OCI-LY7 (cell line): ENCODE measurements at places on chromosomes 7 and 10. TPM values are rescaled to one million over a fixed set of nuclear protein-coding genes. Genes with fewer than 3 reads are reported as not detected.
A peak's percentile ranks its signal among the peaks of the same experiment; 100 is the strongest.

DNA sequence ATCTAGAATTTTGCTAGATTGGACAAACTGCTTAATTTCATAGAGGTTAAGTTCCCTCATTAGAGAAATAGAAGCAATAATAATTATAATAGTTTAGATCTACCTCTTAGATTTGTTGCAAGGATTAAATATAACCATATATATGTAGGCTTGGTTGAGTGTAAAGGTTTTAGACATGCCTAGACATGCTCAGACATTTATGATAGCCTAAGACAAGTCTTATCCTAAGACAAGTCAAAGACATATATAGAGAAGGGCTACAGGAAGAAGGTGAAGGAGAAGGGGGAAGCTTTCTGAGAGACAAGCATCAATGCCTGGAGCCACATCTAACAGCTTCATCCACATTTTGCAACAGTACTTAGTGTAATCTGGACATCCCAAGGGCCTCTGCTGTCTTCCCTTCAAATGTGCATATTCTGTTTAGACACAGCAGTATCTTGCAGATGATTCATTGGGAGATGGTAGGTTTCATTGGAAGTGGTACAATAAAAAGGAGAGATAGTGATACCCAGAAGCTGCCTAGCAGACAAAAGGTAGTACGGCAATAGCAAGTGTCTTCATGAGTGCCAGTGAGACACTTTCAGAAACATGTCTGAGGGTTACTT, 146.5 kb downstream of the HGF start:
- no peak for DNase-seq

DNA sequence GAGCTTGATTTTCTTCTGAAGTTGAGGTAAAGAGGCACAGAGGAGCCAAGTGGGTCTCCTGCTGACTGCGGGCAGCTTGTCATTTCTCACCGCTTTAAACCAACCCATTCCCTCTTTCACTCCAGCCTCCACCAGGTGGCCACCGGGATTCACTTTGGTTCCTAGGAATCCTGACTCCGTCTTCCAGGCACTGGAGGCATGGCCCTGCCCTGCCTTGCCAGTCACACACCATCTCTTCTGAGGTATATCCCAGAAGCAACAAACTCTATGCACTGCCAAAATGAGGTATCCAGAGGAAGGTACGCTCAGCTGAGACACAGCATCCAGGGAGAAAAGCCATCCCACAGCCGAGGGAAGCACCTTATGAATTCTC, 280.8 kb downstream of the TNS3 start:
- DNase-seq: no peak

DNA sequence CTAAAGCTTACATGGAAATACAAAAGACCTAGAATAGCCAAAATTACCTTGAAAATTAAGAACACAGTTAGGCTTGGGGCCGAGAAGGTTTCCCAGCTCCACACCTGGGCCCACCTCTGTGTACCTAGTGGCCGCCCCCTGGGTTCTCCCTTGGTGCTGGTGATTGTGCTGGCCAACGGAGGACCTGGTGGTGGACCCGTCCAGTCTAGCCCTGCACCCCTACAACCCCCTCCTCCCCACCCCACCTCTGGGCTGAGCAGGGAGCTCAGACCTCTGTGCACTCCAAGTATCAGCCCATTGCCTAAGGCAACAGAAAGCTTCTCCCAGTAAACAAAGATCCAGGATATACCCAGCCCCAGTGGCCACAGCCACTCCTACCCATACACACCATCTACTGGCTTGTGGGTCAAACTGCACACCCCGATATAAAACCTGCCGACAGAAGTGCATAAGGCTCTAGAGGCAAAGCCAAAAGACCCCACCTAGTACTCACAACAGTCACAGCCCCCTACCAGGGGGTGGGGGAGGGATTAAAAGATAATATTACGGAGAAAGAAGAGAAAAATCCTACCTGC, 105.0 kb upstream of the DIP2C start:
- DNase-seq: no peak

DNA sequence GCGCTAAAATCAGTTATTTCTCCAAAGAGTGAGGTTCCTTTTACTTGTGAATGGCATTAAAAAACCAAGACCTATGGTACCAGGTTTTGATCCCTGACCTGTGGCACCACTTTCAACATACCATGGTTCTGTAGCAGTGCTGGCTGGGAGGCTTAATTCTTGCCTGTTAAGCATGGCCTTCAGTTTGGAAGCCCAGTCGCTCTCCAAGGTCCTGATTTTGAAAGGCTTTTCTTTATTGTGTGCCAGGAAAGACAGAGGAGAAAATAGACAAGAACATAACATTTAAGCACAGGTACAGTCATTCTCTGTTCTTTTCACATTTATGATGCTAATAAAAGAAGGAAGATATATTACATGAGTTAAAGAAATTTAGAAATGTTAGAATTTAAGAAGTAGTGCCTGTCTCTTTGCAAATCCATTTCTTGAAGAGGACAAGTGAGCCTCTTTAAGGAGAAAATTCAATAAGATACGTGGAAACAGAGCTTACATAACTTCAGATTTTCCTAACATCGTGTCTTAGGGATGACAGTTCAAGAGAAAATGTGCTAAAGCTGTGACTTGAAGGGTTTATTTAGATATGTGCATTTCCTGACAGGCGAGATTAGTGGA, 357.6 kb downstream of the DPP6 start:
- DNase-seq: peak; percentile 15

GRCh38 chr7:76267107-76267893, 35.2 kb upstream of the HSPB1 start:
- DNase-seq: no peak

DNA sequence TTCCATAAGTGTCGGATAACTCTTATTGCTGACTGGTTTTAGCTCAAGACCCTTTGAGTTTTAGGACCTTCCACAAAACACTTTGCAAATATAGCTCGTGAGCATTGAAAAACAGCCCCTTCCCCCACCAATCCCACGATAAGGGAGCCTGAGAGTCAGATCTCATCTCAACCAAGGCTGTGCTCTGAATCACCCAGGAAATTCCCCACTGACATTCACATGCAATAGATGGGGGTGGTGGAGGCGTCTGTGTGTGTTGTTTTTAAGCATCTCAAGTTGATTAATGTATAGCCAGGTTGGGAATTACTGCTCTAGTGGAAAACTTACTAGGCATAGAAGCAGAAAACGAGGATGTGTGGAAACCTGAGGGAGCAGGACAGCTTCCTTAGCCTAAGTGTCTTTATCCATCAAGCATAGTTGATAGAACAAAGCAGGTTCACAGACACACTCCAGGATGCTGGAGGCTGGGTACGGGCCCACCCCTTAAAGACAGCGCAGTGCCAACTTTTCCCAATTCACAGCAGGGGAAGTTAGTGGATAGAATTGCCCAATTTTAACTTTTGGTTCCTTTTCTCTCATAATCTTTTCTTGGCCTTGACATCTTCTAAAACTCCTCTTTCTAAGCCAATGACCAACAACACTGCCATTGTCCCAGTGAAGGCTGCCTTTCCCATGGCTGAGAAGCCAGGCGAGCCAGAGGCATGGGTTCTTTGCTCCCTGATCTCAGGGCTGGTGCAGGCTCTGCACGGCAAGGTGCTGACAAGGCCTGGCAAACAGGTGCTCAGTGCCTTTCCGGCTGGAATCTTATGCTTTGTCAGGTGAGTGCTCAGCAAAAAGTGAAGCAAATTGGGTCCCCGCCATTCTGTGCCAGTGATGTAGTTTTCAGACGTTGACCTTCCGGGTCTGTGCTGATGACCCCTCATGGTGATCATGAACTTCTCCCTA, 98.5 kb upstream of the INSIG1 start:
- no peak for DNase-seq

DNA sequence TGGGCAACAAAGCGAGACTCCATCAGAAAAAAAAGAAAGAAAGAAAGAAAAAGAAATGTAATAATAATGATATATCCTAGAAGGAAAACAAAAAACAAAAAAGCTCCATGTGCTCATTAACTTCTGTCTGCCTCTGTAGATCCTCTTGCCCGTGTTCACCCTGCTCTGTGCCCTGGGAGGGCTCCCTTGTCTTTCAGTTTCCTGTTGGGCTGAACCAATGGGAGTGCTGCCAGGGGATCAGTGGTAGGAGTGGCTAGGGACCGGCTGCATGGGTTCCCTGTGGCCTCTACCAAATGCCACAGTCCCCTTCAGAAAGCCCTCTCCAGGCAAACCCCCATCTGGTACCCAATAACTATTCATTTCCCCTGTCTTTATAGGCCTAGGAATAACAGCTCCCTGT, 51.8 kb upstream of the PARD3 start:
- no peak for DNase-seq

- no peak for DNase-seq
Measured at GRCh38 chr10:22700489-22700888, 13.9 kb downstream of the PIP4K2A start.

- DNase-seq: no peak
Measured at GRCh38 chr7:158015403-158016179, 572.0 kb downstream of the PTPRN2 start.

DNA sequence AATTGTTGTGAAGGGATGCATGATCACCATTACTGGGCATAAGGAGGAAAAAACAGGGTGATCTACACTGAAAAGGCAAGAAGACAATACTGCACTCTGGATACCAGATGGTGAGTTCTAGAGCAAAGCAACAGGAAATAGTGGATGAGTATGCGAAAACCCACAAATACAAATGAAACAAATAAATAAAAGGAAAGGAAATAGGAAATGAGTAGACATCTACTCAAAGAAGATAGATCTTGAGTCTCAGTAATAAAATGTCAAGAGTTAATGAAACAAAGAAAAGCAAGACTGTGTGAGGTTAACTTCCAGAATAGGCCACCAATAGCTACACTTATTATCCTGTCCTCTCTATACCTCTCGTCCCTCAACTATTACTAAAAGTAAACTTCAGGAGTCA, 11.7 kb downstream of the ORC5 start:
- DNase-seq: no peak

GRCh38 chr10:103818765-103819374, 36.5 kb downstream of the SH3PXD2A start:
- no peak for DNase-seq

DNA sequence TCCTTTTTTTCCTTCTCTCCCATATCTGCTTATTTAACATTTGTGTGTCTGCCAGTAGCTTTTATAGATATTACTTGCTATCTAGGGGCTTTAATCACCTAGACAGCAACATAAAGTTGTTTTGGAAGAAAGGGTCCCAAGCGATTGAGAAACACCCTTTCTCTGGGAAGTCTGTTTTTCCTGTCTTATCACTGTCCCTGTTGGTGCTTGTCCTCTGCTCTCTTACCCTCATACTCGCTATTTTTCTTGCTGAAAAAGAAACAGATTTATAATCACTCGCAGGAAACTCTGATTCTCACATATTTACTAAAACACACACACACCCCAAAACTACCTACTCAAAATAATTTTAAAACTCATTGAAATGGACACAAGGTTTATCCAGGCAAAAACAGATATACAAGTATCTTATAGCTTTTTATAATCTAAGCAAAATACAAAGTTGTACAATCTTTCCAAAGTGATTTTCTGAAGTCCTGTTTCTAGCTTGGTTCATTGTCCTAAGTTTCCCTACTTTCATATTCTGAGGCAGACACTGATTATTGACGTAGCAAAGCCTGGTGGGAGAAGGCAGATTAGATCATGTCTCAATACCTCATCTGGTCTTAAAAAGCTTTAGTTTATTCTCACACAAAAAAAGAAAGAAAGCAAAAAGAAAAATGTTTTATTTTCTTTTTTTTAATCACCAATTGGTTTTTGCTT, 157.3 kb downstream of the CACNA2D1 start:
- DNase-seq: no peak

DNA sequence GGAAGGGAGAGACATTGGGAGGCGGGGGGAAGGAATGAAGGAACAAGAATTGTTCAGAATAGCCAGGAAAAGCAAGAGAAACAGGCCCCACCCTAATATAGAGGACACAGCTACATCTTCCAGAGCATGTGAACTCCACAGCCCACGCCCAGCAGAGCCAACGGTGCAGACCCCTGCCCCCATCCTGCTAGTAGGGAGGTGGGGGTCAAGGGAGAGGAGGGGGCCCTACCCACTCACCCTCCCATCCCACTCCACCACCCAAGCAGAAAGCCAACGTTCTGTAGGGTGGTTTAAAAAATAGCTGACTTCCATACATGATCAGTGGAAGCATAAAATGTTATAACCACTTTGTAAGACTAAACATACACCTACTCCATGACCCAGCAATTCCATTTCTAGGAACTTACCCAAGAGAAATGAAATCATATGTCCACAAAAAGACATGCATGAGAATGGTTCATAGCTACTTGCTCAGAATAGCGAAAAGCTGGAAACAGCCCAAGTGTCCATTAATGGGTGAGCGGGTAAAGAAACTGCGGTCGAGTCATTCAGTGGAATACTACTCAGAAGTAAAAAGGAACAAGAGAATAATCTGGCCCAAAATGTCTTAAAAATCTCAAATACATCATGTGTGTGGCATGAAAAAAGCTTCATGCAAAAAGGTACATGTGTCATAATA, 31.8 kb downstream of the CTBP2 start:
- DNase-seq: no peak

DNA sequence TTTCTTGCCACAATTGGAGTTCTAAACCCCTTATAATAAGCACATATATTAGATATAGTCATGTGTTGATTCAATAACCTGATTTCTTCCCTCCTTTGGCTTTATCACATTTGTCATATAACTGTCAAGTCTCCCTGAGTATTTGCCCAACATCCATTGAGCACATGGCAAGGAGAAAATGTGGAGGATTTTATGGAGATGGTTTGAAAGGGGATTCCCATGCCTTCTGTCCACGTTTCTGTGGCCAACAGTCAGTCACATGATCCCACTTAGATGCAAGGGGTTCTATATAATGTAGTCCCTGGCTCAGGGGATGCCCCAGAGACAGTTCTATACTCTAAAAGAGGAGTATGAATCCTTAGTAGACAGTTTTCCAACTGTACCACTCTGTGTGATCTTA, 577.7 kb downstream of the NRG3 start:
- DNase-seq: no peak

DNA sequence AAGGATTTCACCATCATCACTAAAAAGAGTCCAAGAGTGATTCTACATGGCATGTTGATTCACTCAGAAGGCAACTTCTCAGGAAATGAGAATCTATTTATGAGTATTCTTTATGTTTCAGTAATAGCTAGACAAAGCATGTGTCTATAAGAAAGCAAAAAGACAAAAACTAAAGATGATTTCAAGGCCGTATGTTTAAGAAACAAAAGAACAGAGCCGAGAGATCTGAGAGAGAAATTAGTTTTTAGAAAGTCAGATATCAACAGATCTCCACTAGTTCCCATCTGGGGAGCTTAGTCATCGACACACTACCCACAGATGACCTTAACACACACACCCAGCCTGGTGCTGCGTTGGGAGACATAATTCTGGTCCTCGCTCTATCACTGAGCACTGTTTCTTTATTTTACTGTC, 21.0 kb downstream of the PIP4K2A start:
- DNase-seq: no peak

GRCh38 chr7:95476072-95476847, 9.5 kb upstream of the ASB4 start:
- DNase-seq: no peak

GRCh38 chr10:100518761-100519241, 860 bp downstream of the SEC31B start:
- DNase-seq: peak; percentile 51

GRCh38 chr10:30759423-30759822, 129.9 kb upstream of the LYZL2 start:
- no peak for DNase-seq

TRPV5 gene
- not detected in 2 replicates for total RNA-seq

SLC18A3 gene
- total RNA-seq: not detected in 2 replicates

PNLIPRP3 gene
- total RNA-seq: not detected in 2 replicates

SPDYE9 gene
- not detected in 2 replicates for total RNA-seq

UCMA gene
- total RNA-seq: not detected in 2 replicates

ABCC2 gene
- 0.59 and 1.2 TPM in 2 replicates for total RNA-seq

AIFM2 gene
- total RNA-seq: 2.4 and 2.6 TPM in 2 replicates

SORBS1 gene
- total RNA-seq: 3.1 and 3.3 TPM in 2 replicates

OPN1SW gene
- not detected in 2 replicates for total RNA-seq
